SJCRH30 (cell line): ENCODE measurements at places on chromosomes 5 and 9. TPM values are rescaled to one million over a fixed set of nuclear protein-coding genes. Genes with fewer than 3 reads are reported as not detected.
A peak's percentile ranks its signal among the peaks of the same experiment; 100 is the strongest.

TPRN gene
- 14.0 and 14.8 TPM in 2 replicates for total RNA-seq

IFNA4 gene
- total RNA-seq = not detected in 2 replicates

- DNase-seq = no peak
Observed at GRCh38 chr5:127363403-127363802, 72.8 kb downstream of the MEGF10 start.

UBE2QL1 gene
- total RNA-seq = 0.02 TPM in 1 of 2 replicates, not detected in the other

GRCh38 chr9:81266674-81267073, 422.7 kb downstream of the TLE1 start:
- no peak for DNase-seq

DNA sequence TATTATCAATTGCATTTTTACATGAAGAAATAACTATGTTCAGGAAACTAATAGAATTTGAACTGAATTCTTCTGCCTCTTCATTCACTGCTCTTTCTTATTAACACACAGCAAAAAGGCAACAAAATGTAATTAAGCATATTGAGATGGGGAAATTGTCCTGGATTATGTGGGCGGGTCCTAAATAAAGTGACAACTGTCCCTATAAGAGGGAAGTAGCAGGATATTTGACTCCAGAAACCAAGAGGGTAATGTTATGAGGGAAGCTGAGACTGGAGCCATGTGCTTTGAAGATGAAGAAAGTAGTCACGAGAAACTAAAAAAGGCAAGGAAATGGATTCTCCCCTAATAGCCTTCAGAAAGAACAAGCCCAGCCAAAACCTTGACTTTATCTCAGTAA, 311.2 kb upstream of the PIK3R1 start:
- no peak for DNase-seq

FOXD4 gene
- total RNA-seq = 1.4 TPM in 2 replicates

DNA sequence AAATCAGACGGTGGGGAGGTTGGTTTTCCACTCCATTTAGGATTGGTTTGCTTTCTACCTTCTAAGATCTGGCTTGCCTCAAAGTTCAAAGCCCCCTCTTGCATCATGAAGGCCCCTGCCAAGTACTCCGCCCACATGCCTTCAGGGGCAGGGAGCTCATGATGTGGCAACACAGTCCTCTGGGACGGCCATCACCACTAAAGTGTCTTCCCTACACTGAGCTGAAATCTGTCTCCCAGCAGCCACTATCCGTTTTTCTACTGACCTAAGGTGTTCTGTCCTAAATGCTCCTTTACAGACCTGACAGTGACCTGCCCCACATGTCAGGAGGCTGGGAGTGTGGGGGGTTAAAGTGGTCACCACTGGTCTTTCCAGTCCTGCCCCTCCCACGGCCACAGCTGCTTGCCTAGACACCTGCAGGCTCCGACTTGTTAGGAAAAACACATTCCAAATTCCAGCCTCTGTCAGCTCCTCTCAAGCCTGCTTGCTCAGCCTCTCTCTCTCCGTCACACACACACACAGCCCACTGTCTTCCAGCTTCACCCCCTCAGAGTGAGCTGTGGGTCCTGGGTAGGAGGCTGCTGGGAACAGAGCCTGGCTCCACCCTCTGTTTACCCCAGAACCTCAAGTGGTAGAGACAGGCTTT, 44.9 kb downstream of the SHB start:
- peak; percentile 72 for DNase-seq

DNA sequence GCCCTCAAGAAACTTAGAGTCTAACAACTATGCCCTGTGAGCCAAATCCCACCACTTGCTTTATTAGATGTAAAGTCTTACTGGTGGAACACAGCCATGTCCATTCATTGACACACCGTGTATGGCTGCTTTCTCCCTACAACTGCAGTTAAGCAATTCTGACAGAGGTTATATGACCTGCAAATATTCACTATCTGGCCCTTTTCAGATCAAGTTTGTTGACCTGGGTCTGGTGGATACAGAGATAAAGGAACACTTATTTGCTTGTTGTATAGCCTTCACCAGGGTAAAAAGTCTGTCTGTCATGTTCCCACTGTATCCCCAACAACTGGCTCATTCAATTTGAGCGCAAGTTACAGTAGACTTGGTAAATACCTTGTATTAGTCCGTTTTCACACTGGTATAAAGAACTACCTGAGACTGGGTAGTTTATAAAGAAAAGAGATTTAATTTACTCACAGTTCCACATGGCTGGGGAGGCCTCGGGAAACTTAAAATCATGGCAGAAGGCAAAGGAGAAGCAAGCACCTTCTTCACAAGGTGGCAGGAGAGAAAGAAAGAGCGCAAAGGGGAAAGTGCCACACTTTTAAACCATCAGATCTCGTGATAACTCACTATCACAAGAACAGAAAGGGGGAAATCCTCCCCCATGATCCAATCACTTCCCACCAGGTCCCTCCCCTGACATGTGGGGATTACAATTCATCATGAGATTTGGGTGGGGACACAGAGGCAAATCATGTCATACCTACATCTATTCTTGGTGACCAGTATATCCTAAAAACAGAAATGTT, 27.9 kb downstream of the DEPDC1B start:
- no peak for DNase-seq

TARS1 gene
- 303 and 347 TPM in 2 replicates for total RNA-seq

- DNase-seq = peak; percentile 25
Observed at GRCh38 chr9:116687754-116688135, 640 bp downstream of the TRIM32 start.

DNA sequence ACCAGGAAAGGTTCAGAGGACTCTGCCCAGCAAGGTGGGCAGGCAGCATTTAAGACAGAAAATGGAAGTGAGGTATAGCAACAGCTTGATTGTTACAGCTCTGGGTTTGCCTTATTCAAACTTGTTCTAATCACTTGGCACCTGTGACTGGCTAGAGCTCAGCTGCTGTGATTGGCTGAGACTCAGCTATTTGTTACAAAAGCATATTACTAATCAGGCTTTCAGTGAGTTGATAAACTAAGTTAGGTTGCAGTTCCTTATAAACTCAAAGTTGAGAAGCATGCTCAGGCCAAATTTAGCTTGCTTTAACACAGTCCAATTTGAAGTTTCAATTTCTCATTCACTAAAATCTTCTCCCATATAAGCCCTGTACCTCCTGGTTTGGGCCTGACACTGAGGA, 56.3 kb downstream of the GDA start:
- DNase-seq = no peak

DNA sequence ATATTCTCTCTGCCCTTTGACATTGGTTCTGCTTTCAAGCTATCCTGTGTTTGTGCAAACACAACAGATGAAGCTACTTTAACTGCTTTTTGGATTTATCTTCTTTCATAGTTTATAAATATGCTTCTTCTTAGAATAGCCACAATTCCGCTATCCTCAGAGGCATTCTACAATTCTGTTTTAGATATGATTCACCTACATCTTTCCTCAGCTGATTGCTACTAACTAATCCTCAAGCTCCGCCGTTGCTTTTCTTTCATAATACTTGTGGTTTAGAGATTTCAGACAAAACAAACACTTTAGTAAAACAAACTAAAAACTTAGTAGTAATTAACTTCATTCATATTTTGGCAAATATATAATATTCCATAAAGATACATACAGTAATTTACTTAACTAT, 52.5 kb downstream of the ECPAS start:
- no peak for DNase-seq

LEAP2 gene
- total RNA-seq = 1.2 and 1.6 TPM in 2 replicates

DNA sequence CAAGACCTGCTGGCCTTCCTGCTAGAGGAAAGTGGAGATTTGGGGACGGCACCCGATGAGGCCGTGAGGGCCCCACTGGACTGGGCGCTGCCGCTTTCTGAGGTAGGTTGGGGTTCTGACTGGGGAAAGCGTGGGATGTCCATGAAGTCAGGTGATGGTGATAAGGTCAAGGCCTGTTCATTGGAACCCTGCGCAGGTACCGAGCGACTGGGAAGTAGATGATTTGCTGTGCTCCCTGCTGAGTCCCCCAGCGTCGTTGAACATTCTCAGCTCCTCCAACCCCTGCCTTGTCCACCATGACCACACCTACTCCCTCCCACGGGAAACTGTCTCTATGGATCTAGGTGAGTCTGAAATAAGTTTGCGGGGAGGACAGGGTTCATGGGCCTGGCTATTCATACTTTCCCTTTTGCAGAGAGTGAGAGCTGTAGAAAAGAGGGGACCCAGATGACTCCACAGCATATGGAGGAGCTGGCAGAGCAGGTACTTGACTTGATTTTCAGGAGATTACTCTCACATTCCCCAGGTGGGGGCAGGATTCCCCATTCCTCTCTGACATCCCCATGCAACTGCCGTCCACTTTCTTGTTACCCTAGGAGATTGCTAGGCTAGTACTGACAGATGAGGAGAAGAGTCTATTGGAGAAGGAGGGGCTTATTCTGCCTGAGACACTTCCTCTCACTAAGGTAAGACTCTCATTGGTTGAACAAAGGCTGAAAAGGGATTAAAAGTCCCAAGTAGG, 505 bp downstream of the CREB3 start:
- DNase-seq = peak; percentile 66

- no peak for DNase-seq
Observed at GRCh38 chr9:111008158-111009075, 29.9 kb downstream of the LPAR1 start.

DNA sequence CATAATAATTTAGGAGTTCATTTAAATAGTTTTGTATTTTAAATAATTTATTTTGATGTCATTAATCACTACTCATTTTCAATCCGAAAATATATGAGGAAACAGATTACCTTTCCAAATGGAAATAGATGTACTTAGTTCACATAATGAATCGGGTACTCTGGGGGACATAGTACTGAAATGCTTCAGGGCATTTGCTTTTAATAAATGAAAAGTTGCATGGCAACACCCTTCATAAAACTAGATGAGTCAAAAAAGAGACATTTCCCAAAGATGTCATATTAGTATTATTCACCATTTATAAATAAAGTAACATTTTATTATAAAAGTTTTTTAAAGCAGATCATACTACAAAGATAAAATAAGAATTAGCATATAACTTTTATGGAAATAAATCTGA, 177.8 kb downstream of the MCTP1 start:
- no peak for DNase-seq

GRCh38 chr5:4544049-4544670, 596.0 kb upstream of the ADAMTS16 start:
- no peak for DNase-seq

PRDM9 gene
- not detected in 2 replicates for total RNA-seq

DNA sequence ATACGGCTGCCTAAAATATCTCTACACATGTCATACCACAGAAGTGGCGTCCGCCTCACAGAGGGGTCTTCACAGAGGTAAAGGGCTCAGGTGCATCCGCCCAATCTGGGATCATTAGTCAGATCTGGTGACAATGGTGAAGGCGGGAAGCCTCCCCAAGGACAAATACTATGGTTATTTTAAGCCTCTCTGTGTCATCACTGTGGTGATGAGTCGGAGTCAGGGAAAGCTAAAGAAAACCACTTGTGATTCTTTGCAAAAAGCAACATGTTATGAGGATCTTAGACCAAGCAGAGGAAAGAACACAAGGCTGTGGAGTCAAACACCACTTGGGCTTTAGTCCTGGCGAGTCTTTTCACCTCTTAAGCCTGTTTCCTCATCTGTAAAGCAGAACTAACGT, 190.4 kb downstream of the DRD1 start:
- DNase-seq = no peak

ZNF618 gene
- 16.1 and 19.3 TPM in 2 replicates for total RNA-seq

- peak; percentile 88 for DNase-seq
Observed at GRCh38 chr5:31638748-31639418, at the start of gene PDZD2. PDZD2 (plus strand) TSS chr5:31639131.

GRCh38 chr5:17079562-17079961, 137.9 kb upstream of the BASP1 start:
- DNase-seq = no peak

DNA sequence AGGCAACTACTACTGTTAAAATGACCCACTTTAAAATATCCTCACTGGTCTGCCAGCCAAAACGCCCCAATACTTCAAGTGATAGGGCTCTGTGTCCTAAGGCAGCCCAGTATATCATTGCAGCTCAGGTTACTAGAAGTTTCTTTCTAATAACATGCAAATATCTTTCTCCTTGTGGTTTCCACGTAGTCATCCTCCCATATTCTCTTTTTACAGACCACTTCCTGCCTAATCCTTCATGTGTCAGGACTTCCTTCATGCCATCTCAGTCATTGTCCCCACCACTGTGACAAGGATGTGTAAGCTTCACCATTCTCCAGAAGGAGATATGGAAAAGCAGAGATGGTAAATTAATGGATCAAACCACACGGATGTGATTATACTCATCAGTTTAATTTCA, 813.7 kb downstream of the MAT2B start:
- DNase-seq = no peak

DNA sequence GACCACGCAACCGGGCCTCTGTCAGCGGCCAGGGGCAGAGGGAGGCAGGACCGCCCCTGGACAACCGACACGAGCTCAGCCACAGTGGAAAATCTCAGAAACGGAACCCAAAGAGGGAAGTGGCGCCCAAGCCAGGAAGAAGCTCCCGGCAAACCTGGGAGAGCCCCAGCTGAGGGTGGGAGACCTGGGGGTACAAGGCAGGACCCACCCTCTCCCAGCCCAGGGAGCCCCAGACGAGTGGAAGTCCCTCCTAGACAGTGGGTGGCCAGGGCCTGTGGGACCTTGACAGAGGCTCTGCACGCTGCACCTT, 3.0 kb downstream of the SLC12A7 start:
- DNase-seq = no peak

DNA sequence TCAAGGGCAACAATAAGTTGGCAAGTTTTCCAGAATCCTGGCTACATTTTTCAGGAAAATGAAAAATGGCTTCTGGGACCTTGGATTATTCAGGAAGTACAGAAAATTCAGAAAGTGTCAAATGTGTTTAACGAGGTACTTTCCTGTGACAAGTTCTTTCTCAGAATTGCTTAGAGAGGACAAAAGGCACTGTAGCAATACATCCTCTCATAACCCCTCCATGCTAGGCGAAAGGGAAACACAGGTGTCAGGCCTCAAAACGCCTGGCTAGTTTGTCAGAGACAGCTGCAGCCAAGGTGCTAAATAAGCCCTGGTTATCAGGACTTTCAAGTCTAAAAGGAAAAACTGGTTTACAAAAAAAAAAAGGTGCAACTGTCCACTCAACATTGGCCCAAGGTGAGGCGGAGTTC, 115.2 kb downstream of the GNAQ start:
- DNase-seq = no peak

SOHLH1 gene
- total RNA-seq = 2.1 and 2.4 TPM in 2 replicates

DNA sequence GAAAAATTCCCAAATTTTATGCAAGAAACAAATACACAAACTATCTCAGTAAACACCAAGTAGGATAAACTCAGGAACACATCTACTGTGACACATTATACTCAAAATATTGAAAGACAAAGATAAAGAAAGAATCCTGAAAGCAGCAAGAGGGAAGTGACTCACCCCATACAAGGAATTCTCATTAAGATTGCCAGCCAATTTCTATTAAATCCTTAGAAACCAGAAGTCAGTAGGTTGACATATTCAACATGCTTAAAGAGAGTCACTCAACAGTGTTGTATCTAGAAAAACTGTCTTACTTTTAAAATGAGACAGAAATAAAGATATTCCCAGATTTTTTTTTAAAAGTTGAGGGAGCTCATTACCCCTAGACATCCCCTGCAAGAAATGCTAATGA, 15.5 kb downstream of the SPATA31E1 start:
- no peak for DNase-seq

DNA sequence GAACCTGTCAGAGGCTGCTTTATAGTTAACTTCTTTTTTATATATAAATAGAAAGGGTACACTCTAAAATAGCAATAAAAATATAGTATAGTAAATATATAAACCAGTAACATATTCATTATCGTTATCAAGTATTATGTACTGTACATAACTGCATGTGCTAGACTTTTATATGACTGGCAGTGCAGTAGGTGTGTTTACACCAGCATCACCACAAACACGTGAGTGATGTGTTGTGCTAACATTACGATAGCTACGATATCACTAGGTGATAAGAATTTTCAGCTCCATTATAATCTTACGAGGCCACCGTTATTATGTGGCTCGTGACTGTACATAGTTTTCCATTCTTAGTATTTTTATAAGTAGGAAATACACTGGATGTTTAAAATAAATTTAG, 43.8 kb upstream of the MEF2C start:
- no peak for DNase-seq
